ENCODE measurements at places on chromosomes 3 and 15.

- no peak for DNase-seq
Measured at GRCh38 chr3:185779461-185779860, 45.4 kb downstream of the IGF2BP2 start.

DNA sequence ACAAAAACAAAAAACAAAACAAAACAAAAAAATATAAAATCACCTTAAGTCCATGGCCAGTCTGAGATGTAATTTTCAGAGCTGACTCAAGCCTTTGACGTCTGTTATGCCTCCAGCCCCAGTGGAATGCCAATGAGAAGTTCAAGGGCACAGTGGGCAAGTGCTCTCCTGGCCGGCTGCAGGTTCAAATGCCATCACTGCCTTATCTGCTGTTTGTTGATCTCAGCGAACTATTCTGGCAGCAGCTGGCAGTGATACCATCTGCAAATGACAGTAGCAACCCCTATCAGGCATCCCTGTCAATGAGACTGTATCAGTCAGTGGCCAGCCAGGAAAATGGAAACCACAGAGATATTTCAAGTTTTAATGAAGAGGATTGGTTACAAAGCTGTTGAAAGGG is 10.8 kb upstream of the PDE8A start:
- DNase-seq, result no peak

GRCh38 chr15:70023769-70024491 is 73.8 kb downstream of the TLE3 start:
- no peak for DNase-seq

DNA sequence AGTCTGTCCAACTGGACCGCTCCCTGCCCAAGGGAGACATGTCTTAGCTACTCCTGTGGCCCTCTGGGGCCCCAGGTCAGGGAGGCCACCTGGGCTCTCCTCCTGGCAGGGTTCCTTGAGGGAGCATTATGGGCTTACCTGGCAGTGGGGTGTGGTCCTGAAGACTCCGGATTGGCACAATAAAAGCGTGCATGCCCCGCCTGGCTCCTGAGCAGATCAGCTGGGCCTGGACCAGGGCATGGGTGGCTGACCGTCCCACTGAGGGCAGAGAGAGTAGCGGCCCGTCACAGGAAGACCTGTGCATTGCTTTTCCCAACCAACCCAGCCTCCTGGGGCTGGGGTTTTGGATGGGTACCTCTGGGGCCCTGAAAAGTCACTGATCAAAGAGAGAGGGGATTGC is 5.4 kb downstream of the ACOX2 start:
- no peak for DNase-seq

- DNase-seq, result no peak
Measured at GRCh38 chr15:33089165-33089877, 105.2 kb downstream of the FMN1 start.

GRCh38 chr3:159886050-159886449 is 102.6 kb upstream of the IL12A start:
- DNase-seq, result no peak
